ENCODE measurements at places on chromosomes 1 and 21.

GRCh38 chr1:30735668-30736498 lies 12.5 kb upstream of the MATN1 start:
- no peak for DNase-seq

- DNase-seq, result no peak
These were observed 2.7 kb upstream of the RAB29 start for GRCh38 chr1:205777994-205778393.

DNA sequence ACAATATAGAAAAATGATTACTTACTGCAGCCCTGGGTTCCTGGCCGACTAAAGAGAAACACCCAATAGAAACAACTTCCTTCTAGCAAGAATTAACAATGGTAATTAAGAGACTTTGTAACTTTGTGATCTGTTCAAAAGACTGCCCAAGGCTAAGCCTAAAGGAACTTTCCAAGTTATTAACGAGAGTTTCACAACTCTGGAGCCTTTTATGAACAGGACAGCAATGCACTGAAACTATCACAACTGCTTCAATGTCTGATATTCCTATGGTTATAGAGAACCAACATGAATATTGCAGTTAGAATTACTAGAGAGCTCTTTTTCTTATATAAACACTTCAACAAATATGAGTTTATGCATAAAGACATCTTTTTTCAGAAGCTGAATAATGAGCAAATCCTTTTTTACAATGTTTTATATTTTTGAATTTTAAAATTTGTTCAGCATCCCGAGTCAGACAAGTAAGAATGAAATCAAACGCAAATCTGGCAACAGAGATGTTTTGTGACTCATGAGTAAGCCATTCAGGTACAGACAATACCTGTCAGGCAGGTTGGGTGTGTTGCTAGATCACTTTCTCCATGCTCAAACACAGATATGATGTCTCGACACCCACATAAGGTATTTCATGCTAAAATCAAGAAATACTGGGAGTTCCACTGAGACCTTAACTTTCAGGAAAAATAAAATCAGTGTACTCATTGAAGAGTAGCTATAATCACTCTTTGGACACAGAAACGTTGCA lies 22.2 kb upstream of the KCNJ15 start:
- peak; percentile 61 for DNase-seq

DNA sequence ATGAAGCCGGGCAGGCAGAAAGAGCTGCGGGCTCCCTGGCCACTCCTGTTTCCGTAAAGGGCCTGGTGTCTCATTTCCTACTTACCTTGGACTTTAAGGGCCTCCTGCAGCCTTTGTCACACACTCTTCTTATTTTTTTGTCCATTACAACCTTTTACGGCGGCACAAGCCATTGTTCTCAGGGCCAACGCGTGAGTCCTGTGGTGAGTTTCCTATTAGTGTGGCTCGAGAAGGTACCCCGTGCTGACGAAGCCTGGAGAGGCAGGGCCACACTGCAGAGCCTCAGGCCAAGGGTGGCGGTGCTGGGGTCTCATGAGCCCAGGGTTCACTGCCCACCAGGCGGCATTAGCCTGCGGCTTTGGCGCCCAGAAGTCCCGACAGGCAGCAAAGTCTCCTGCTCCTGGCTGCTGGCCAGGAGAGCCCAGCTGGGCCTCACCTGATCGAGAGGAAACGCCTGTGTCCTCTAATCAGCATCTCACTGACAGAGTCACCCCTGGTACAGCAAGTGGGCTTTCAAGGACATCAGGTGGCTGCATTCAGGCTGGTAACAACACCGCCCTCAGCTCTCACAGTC lies 62.0 kb downstream of the SIK1 start:
- DNase-seq, result no peak

GRCh38 chr1:174217787-174218574 lies 58.7 kb downstream of the RABGAP1L start:
- DNase-seq, result no peak

DNA sequence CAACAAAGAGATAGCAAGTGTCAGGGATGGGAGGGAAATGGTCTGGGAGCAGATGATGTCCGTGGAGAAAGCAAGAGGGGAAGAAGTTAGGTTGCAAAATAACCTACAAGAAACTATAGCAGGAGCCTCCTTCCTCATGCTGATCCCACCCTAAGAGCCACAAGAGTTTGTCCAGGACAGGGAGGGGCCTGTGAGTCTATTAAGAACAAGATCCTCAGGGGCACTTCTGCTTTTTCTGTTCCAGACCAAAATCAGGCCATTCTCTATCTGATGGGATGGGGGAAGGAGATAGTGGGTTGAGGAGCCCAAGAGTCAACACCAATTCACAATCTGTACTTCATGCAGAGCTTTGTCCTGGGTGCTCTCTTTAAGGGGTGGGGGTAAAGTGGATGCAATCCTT lies 7.7 kb upstream of the ATP1A4 start:
- no peak for DNase-seq

DNA sequence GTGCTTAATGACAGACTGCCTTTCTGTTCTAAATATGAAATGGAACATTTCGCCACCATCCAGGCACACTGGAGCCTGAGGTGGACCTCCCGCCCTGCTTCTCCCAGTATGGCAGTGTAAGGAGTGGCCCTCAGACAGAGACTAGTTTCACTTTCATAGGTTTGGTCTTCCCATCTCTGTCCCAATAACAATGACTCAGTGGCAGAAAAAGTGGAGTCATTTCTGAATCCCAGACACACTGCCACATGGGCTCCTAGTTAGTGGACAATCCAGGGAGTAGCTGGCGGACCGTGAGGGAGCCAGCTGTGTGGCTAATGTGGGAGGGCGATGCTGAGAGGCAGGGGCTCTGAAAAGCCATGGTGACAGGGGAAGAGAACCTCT lies 95.6 kb upstream of the TSPAN2 start:
- no peak for DNase-seq

GRCh38 chr1:189939967-189940366 lies 537.7 kb downstream of the BRINP3 start:
- DNase-seq, result no peak

DNA sequence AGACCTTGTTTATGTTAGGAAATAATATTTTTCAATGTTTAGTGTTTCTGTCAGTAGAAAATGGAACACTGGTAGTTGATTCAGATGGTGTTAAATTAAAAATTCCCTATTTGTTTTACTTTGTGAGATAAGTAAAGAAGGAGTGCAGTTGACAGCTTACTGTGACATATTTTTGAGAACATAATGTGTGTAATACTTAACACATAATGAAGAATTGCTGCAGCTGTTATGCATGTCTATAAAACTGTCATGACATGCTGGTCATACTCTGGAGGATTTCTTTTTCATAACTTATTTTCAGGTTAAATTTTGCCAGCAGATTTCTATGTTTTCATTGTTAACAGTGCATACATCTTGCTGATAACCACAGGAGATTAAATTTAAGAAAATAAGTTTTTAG lies 296.1 kb downstream of the CTH start:
- DNase-seq, result no peak

DNA sequence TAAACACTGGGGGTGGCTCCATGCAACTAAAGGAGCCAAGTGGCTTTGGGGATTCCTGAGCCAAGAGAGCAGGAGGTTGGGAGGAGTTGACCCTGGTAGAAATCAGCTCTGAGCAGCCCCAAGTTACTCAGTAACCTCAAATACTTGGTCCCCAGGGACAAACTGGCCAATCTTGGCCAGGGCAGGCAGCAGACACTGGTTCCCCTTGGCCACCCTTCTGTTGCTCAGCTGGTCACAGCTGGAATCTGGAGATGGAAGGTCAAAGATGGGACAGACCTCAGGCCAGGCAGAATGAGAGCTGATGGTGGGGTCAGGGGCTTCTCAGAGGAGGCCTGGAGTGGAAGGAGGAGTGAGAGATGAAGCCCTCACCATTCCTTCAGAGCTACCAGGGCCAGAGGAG lies 3.3 kb upstream of the RHBG start:
- DNase-seq, result no peak

- no peak for DNase-seq
These were observed 10.1 kb upstream of the UBE4B start for GRCh38 chr1:10022656-10023055.

DNA sequence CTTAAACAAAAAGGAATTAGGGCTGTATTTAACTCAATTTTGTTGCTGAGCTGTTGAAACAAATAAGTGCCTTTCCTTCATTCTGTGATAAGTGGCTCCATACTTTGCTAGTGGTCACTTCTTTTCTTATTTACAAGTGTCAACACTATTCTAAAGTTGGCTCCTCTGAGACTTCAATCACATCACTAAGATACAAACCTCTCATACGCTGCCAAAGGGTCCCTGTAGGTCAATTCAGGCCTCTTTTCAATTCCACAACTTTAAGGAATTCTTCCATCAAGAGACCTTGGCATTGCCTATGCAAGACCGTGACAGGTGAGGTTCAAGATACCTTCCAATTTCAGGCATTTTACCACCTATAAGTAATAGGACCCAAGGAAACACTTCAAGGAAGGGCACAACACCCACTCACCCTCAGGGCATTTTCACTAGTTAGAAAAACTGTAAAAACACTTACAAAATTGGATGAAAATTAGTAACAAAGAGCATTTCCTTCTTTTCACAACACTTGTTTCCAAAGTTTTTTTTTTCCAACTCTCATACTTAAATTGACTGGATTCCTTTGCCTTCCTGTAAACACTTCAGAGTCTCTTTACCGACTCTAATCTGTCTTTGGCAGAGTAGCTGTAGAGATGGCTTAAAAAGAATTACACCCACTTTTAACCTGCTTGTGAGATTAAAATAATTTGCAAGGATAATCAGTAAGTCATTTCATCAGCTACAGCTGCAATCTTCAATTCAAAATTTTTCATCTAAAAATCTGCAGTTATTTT lies 24.5 kb downstream of the SERBP1 start:
- DNase-seq, result no peak

GRCh38 chr1:218346391-218347204 lies 1.5 kb downstream of the TGFB2 start:
- peak; percentile 67 for DNase-seq

DNA sequence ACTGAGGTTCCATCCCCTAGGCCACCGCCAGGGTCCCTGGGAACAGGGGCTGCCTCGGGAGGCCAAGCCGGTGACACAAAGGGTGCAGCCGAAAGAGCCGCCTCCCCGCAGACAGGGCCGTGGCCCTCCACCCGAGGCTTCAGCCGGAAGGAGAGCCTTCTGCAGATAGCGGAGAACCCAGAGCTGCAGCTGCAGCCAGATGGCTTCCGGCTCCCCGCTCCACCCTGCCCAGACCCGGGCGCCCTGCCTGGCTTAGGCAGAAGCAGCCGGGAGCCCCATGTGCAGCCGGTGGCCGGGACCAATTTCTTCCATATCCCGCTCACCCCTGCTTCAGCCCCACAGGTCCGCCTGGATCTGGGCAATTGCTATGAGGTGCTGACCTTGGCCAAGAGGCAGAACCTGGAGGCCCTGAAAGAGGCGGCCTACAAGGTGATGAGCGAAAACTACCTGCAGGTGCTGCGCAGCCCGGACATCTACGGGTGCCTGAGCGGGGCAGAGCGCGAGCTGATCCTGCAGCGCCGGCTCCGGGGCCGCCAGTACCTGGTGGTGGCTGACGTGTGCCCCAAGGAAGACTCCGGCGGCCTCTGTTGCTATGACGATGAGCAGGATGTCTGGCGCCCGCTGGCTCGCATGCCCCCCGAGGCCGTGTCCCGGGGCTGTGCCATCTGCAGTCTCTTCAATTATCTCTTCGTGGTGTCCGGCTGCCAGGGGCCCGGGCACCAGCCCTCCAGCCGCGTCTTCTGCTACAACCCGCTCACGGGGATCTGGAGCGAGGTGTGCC lies 1.4 kb downstream of the KLHDC7A start:
- no peak for DNase-seq

GRCh38 chr1:185850366-185850765 lies 116.2 kb downstream of the HMCN1 start:
- DNase-seq, result no peak

GRCh38 chr1:19338323-19338762 lies 26.2 kb downstream of the SLC66A1 start:
- peak; percentile 95 for DNase-seq

GRCh38 chr1:220839474-220839873 lies 39.8 kb upstream of the HLX start:
- no peak for DNase-seq

GRCh38 chr1:88472298-88472697 lies 211.8 kb upstream of the PKN2 start:
- DNase-seq, result no peak

- no peak for DNase-seq
These were observed 24.9 kb upstream of the CDC42BPA start for GRCh38 chr1:227343206-227343605.

GRCh38 chr1:210866532-210866931 lies 267.4 kb downstream of the KCNH1 start:
- no peak for DNase-seq

- no peak for DNase-seq
These were observed 24.7 kb downstream of the VPS45 start for GRCh38 chr1:150092180-150092791.

DNA sequence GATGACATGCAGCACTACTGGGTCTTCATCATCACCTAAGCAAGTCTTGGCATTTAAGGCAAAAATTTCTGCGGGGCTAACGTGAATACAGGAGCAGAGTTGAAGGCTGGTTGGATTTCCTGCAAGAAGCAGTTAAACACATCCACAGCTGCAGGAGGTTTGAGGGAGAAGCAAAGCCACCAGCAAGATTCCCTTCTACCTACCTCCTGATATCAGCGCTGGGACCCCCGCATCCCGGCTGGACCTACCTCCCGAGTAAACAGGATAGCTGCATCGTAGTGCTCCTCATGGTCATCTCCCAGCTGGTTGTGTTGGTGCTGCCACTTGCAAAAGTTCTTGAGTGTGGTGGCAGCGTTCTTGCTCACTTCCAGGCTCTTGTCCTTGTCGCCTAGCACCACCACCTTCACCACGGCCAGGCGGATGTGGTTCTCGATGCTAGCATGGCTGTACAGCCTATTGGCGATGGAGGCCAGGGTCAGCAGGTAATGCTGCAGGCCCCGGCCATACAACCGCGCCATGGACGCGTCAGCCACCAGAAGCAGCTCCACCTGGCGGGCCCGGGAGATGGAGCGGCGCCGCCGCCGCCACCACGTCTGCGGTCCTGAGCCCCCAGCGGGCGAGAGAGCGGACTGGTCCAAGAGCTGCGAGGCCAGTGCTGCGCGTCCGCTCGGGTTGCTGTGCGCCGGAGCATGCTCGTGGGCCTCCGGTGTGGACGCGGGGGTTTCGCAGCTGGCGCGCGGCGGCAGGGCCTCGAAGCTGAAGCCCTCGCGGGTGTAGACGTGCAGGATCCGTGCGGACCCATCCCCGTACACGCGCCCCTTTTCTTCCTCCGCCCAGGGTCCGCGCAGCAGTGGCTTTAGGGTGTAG lies 1.6 kb downstream of the ADAMTS5 start:
- peak; percentile 92 for DNase-seq

- no peak for DNase-seq
These were observed 300.8 kb upstream of the PROX1 start for GRCh38 chr1:213686983-213687382.

Measured in islet precursor cell (in vitro differentiated cells).